ENCODE measurements at places on chromosomes 6 and 20.

- DNase-seq: no peak
Observed at GRCh38 chr6:122412001-122412400, 12.5 kb downstream of the HSF2 start.

DNA sequence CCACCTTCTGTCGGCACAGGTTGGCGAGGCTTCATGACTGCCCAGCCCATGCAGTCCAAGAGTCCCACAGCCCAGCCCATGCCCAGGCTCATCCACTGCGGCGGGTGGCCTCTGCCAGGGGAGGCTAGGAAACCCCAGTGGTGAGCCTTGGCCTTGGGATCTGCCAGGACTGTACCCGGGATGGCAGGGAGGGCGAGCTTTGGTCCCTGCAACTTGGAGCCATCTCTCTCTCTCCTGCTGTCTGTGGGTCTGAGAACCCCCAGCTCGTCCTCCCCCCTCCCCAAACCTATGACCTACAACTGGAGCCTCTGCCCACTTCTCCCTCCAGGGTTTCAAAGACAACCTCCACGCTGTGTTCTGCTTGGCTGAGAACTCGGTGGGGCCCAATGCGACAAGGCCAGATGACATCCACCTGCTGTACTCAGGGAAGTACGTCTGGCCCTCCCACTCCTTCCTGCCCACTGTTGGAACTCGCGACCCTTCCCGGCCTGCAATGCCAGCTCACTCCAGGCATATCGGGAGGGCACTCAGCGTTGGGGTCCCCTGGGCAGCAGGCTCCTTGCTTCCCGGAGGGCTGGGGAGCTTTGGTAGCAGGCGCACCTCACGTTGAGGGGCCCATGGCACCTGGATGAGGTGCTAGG is 19.7 kb downstream of the NPEPL1 start:
- no peak for DNase-seq

DNA sequence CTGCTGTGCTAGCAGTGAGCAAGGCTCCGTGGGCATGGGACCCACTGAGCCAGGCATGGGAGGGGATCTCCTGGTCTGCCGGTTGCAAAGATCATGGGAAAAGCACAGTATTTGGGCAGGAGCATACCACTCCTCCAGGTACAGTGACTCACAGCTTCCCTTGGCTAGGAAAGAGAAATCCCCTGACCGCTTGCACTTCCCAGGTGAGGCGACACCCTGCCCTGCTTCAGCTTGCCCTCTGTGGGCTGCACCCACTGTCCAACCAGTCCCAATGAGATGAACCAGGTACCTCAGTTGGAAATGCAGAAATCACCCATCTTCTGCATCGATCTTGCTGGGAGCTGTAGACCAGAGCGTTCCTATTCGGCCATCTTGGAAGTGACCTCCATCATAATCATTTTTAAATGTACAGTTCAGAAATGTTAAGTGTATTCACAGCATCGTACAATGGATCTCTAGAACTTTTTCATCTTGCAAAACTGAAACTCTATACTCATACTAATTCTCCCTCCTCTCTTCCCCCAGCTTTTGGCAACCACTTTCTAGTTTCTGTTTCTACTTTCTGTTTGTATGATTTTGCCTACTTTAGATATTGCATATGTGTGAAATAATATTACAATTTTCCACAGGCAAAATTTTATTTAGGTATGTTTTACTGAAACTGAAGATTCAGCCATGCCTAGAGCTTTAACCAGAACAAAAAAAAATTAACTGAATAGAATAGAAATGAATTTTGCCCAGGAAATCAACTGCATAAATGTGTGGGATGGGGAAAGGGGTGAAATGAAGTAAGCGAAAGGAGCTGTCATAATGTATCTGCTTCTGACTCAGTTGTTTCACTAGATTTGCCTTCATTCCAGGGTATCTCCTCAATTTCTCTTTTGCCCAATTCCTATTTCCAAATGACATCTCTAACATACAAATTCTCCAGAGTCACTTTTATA is 100.0 kb downstream of the RWDD2A start:
- no peak for DNase-seq

DNA sequence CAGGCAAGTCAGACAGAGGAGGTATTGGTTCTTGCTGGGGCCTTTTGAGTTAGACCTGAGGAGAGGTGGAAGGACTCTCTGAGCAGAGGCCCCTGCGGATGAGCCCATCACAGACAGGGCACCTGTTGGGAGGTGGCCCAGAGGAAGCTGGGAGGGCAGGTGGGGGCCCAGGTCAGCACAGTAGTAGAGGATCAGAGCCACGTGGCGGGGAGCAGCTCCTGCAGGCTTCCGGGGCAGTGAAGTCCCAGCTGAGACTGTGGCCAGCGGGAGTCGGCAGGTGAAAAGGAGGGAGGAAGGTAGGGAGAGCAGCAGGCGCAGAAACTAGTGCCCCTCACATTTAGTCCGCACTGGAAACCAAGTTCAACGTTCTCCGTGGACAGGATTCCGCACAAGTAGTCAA is 61.8 kb downstream of the RSPH3 start:
- no peak for DNase-seq

DNA sequence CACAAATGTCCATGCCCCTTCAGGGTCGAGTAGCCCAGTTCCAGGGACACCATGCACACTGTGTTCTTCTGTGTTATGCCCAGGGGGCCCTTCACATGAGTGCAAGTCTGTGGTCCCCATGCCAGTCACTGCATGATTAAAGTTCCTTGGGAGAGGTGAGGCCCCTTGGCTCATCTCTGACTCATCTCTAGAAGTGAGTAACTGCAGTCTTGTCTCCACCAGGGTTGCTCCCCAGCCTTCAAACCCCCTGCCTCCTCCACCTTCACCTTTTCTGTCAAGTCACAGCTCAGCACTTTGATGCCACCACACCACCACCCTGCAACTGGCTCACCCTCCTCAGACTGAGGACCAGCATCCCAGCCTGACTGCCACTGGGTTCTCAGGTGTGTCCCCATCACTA is 161.7 kb downstream of the UNC5CL start:
- DNase-seq: no peak

DNA sequence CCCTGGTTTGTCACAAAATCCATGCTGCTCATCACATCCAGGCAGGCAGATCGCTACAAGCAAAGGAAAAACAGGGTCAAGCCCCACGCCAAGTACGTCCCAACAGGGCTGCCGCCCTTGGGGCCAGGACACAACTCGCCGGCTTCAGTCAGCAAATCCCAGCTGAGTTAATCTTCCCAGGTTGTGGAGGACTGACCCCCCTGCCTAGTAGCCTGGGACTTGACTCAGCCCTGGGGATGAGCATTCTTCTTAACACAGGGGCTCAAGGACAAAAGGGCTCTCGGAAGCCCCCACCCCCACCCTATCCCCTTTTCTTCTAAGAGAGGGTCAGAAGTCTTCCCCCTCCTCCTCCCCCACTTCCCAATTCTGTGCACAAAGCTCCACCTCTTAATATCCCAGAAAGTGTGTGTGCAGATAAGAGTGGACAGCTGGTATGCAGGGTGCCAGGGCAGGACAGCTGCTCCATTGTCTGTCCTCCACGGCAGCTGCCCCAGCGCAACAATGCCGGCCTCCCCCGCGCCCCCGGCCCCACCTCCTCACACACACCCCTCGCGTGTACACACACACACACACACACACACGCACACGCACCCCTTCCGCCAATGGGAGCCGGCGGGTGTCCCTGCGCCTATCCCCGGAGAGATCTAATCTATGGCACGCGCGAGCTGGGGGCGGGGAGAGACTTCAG is 4.5 kb downstream of the DLL1 start:
- no peak for DNase-seq

GRCh38 chr6:69421269-69421668 is 375.5 kb downstream of the LMBRD1 start:
- DNase-seq: no peak

DNA sequence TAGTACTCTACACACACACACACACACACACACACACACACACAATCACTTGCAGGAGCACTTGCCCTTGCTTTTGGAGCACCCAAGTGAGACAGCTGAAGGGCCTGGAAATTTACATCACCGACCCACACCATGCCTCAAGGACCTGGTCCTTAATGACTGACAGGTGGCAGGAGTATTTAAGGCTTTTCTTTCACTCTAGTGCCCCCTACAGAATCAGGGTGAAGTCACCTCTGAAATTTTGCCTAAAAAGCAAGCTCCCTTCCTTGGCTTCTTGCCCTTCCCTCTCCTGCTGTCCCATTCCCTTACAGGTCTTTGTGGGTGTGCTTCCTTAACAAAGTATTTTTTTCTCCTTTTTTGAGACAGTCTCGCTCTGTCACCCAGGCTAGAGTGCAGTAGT is 353.5 kb upstream of the IRAK1BP1 start:
- no peak for DNase-seq

DNA sequence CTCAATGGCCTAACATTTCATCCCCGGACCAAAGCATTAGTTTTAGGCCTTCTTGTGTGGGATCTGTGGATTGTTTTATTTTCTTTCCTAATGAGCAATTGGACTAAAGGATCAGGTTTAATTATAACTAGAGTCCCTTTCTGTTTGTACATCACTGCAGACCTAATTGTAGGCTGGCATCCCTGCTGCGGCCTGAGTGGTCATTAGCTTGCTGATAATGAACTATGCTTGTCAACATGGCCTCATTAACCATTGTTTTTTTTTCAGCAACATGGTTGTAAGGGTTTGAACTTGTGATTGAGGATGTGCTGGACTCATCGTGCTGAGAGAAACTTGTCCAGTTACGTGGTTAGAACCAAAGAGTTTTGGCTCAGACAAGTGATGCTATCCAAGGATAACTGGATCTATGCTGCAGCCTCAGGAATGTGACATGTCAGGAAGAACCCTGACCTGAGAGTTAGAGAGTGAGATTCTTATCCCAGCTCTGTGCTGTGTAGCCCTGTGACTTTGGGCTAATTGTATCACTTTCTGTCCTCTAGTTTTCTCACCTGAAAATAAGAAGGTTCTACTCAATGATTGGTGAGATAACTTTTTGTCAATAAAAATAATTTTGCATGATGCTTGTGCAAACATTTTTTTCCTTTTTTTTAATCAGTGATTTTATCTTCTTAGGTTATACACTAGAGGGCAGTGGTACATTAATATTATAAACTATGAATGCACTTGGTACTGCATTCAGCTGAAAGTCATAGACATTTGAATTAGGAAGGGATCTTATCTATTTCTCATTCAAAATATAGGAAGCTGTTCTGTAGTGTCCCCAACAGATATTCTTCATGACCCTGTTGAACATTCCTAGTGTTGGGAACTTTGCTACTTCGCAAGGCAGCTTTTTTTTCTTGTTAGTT is 140.9 kb downstream of the RNF144B start:
- no peak for DNase-seq

DNA sequence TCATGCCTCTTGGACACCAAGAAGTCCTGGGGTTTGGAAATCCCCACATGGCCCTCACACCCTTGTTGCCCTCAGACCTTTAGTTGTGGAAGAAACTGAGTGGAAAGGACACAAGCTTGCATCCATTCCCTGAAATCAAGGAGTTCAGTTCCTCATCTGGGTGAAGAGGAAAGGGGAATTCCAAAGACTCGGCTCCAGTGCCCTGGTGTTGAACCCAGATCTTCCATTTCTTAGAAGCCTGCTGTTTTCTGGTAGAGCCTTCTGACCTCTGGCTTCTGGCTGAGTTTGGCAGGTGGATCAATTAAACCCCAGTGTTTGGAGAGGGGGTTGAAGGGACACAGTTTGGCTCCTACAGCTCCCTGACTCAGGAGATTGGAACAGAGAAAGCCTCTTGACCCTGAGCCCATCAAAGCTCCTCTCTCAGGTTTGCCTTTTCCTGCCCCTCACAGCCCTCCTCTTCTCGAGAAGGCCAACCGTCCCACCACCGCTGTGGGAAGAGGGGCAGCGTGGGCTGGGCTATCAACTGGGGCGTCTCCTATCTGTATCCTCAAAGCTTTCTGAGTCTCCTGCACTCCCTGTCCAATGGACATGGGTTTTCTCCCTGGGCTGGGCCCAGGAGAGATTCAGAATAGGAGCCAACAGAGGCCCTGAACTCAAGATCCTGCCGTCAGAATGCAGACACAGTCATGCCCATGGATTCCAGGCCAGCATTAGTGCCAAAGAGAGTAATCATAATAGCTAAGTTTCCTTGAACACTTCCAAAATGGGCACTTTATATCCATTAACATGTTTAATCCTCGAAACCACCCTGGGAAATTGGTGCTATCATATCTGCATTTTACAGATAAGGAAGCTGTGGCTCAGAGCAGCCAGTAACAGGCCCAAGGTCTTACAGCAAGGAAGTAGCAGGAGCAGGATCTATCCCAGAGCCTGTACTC is 146.2 kb downstream of the VEGFA start:
- DNase-seq: no peak

DNA sequence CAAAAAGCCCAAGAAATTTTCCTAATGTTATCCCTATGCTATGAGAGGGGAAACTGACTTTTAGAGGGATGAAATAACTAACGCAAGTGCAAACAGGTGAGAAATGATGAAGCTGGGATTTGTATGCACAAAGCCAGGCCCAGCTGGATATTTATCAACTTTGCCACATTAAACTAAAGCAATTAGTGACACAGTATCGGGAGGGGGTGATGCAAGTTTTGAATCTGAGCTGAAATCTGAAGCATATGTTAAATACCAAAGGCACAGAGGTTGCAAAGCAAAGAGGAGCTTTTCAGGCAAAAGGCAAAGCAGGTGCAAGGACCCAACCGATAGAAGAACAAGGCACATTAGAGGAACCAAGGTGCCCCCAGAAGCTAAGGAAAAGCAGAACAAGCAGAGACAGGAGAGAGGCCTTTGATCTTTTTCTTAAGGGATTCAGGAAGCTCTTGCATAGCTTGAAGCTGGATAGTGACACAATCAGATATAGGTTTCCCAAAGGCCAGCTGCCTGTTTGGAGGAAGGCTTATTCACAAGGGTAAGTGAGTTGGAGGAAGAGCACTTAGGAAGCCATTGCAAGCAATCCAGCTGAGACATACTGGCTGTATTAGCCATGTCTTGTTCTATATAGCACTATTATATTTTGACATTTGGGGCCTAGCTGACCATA is 207.5 kb downstream of the HIVEP2 start:
- no peak for DNase-seq

DNA sequence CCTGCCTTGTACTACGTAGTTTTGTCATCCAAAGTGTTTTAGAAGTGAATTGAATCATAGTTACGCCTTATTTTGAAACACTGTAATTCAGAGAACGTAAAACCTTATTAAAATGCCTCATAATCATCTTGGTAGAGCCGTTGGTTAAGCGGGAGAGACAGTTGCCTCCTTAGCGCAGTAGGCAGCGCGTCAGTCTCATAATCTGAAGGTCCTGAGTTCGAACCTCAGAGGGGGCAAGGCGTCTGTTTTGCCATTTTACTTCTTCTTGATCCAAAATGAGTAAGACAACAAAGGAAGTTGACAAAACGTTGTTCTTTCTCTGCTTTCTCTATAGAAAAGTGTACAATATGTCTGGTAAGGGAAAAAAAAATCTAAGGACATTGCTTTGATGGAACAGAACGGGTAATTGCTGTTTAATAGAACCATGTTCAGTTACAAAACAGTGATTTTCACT is 20.7 kb upstream of the TRIM27 start:
- DNase-seq: peak; percentile 69

GRCh38 chr20:19750101-19750606 is 7.9 kb upstream of the RIN2 start:
- no peak for DNase-seq

- DNase-seq: no peak
Observed at GRCh38 chr6:115058414-115059211, 715.8 kb upstream of the HS3ST5 start.
